ENCODE measurements at places on chromosomes 12 and 14.

DNA sequence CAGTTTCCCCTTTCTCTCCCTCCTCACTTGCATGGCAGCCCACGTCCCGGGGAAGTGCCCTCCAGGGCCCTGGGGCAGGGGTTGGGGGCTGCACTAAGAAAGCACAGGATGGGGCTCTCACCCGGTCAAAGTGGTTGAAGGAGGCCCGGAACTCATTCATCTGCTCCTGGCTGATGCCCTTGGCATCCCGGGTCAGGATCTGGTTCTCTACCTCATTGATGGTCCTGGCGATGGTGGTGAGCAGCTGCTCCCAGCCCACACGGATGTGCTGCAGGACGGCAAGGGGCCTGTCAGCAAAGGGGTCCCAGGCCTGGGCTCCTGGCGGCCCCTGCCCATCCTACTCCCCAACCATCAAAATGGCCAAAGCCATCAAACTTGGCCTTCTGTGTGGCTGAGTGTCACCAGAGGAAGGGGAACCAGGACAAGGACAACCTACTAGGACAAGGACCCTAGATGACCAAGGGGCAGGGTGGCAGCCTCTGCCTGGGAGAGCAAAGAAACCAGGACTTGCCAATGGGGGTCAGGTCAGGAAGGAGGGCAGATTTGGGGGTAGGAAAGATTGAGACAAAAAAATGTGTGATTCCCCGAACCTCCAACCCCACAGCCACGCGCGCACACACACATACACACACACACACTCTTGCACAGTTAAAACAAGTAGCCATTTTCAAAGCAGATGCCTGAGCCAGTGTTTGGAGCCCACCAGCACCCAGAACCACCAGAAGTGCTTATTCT lies 87.1 kb upstream of the ZFP36L1 start:
- no peak for DNase-seq

DNA sequence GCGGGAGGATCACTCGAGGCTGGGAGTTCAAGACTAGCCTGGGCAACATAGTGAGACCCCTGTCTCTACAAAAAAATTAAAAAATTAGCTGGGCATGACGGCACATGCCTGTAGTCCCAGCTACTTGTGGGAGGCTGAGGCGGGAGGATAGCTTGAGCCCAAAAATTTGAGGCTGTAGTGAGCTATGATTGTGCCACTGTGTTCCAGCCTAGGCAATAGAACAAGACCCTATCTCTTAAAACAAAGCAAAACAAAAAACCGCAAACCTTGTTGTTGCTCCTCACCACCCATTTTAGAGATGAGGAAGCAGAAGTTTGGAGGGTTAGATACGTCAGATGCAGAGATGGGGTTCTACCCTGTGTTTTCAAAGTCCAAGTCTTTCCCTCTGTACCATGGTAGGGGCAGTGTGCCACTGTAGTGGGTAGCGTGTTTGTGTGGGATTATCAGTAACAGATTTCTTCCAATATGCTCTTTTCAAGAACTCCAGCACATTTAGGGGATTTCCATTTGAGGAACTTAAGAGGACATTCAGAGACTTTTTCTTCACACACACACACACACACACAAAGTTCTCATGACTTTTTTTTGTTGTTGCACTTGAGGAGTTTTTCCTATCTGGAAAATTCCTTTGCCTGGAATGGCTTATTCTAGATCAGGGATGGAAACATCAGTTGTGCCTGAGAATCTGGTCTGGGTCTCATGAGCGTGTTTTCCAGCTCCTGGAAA lies 186.5 kb downstream of the CHST11 start:
- DNase-seq = no peak

GRCh38 chr14:91378930-91379578 lies 38.6 kb downstream of the CCDC88C start:
- DNase-seq = no peak

DNA sequence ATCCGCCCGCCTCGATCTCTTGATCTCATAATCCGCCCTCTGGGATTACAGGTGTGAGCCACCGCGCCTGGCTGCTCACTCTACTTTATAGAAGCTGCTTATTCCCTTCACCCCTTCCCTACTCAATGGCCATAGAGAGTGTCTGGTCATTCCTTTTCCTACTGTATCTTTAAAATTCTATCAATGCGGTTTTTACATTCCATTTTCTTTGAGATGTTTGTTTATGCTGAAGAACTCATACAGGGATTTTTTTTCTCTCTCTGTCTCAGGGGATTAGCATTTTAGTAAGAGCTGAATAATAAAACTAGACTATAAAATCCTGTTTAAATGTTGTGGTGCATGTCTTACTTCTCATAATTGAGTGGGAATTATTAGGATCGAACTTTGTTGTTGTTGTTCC lies 218.6 kb upstream of the FOXN3 start:
- DNase-seq = no peak

DNA sequence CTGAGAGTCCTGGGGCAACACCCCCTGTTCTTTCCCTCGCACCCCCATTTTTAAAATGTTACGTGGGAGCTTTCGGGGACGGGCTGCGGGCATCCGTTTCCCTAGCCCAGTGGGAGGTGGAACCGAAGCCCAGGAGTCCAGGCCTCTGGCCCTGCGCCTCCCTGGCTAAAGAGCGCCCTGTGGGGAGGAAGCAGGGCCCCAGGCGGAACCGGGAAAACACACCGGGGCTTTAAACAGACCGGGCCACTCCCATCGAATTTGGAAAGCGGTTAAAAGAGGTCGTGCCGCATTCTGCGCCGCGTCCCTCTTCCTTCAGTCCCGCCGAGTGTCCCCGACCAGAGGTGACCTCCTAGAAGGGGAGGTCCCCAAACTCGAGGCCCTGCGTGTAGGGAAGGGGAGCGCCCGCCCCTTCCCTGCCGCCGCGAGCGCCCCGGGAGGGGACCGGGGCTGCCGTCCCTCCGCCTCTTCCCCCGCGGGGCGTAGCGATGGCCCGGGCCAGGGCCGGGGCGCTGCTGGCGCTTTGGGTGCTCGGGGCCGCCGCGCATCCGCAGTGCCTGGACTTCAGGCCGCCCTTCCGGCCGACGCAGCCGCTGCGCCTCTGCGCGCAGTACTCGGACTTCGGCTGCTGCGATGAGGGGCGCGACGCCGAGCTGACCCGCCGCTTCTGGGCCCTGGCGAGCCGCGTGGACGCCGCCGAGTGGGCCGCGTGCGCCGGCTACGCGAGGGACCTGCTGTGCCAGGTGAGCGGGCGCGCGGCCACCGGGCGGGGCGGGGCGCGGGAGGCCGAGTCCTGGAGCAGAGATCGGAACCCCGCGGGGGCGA lies at the start of gene HHIPL1:
Gene HHIPL1 (plus strand): TSS at position 407 of the 822 bp plus-strand sequence. CDS start 79 bp downstream, at position 486.
- DNase-seq = no peak

DNA sequence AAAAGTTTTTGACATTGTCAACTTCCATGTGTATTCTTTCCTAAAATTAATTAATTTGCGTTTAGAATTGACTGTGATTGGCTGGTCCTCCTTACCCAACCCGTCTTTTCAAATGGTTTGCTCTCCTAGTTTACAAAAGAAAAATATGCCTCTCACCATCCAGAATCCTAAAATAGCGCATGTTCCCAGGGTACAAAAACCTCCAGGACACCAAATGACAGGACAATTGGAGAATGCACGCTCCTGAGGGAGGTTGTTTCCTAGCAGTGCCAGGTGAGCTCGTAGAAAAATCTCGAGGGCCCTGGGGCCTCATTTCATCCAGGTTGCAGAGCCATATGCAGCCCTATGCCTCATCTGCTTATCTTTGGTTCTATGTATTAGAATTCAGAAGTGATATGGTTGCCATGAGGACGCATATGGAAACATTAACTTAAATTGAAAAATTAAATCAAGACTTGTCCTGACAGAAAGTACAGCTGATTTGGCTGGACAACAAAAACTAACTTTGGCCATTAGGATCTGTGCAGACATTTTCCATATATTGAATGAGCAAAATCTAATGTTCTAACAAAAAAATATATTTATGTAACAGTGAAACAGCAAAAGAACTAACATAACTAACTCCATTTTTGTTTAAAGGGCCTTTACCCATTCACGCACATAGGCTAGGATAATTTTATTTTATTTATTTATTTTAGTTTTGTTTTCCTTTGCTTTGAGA lies 28.2 kb upstream of the EGLN3 start:
- no peak for DNase-seq

DNA sequence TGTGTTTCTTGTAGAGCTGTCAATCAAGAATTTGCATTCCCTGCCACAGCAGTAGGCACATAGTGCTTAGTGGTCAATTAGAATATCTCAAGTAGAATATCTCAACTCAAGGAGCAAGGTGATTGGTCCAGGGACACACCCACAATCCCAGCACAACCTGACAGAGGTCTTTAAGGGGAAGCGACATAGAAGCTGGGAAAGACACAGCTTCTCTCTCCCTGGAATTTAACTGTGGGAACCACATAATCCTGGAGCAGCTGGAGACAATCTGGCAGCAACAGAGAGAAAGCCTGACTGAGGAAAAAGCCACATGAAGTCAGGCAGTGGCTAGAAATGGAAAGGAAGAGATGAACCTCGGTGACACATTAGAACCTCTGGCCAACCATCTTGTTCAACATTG lies 85.7 kb upstream of the LMO3 start:
- DNase-seq = no peak

- DNase-seq = no peak
Observed at GRCh38 chr14:47442211-47442610, 233.2 kb downstream of the MDGA2 start.

DNA sequence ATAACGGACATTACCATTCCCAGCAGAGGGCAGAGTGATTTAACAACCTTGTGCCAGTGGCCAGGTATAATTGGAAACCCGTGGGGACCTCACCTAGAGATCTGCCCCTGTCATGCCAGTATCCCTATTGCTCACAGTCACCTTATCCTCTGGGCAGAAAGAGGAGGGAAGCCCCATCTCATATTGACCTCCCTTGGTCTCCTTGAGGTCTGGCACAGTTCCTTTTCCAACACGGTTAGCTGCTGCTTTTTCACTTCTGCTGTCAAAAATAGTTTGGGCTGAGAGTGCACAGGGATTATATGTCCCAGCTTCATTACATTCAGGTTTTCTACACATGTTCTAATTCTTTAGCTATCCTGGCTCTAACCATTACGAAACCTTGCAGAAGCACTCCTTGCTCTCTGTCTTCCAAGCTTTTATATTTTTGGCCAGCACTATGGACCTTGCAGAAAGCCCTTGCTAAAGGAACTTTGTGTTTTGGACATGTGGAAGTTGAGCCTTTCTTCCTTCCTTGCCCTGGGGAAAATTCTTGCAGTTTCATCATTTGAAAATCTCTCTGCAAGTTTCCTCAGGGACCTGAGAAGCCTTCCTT lies 111.7 kb upstream of the MIS18BP1 start:
- DNase-seq = no peak

- no peak for DNase-seq
Observed at GRCh38 chr14:75094896-75095295, 25.5 kb downstream of the ZC2HC1C start.

DNA sequence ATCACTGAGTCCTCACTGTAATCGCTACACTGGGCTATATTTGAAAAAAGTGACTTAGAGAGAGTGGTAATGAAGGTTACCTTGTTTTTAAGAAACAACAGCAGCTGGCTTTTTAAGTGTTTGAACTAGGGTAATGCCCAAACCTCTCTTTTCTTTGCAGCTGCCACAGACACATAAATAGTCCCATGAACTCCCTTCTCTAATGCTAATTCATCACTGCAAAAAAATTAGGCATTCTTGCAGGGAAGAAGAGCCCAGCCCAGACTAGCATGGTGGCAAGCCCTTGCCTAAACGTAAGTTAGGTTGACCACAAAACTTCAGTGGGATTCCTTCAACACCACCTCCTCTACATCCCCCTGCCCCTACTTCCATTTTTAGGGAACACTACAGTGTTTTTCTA lies 17.9 kb upstream of the MED6 start:
- no peak for DNase-seq

GRCh38 chr12:49939307-49939706 lies 11.2 kb upstream of the AQP2 start:
- DNase-seq = no peak

- DNase-seq = no peak
Observed at GRCh38 chr12:1493781-1494565, 100.4 kb downstream of the FBXL14 start.

DNA sequence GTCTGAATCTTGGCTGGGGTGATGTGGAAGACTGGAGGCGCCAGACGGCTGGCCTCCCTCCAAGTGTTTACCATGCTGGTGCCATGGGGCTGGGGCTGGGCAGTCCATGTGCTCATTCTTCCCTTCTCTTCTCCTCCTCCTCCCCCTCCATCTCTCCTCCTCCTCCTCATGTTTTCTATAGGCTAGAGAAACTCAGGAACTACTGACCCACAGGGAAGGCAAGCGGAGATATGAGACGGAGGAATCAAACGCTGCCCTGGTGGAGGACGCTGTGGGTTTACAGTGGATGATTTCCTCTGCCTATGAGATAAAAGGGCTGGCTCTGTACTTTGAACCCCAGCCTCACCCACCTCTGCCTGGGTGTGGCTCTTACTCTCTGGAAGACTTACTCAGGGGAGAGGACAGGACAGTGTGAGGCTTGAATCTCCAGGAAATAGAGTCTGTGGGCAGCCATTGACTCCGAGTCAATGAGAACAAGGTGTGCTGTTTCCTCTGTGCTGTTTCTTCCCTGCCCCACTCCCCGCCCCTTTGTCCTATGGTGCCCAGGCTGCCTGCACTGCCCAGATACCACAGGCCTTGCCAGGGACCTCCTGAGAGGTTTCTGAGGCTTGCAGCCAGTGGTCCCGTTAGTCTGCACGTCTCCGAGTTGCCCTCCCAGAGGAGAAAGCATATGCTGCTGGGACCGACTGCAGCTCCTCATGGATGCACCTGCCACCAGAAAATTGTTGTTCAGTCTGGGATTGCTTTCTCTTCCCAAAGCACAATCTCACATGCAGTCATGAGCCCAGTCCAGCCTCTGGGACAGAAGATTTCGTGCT lies 132.6 kb upstream of the ARHGAP5 start:
- DNase-seq = no peak

- DNase-seq = no peak
Observed at GRCh38 chr12:123938679-123939480, 33.8 kb downstream of the CCDC92 start.

- DNase-seq = no peak
Observed at GRCh38 chr12:113461666-113462065, 10.0 kb downstream of the LHX5 start.

- DNase-seq = no peak
Observed at GRCh38 chr12:8697120-8697475, 693 bp upstream of the RIMKLB start.

DNA sequence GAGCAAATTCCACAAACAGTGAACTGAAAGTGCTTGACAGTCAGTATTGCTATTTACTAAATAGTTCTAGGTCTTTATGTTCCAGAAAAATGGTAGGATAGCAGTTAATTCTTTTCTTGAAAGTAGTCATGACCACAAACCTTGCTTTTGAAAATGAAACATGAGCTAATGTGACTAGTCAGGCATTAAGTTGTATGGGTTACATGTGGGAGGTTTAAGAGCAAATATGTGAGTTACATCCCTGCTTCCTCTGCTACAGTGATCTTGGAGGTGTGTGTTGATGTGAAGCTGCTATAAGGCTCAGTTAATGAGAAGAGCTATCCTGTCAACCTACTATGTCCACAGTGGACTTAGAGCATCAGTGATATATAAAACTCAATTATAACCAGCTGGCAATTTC lies 741.6 kb downstream of the FSCB start:
- no peak for DNase-seq

GRCh38 chr12:11834931-11835330 lies 185.5 kb downstream of the ETV6 start:
- no peak for DNase-seq
